ENCODE measurements at places on chromosomes 4 and X.
A peak's percentile ranks its signal among the peaks of the same experiment; 100 is the strongest.

DNA sequence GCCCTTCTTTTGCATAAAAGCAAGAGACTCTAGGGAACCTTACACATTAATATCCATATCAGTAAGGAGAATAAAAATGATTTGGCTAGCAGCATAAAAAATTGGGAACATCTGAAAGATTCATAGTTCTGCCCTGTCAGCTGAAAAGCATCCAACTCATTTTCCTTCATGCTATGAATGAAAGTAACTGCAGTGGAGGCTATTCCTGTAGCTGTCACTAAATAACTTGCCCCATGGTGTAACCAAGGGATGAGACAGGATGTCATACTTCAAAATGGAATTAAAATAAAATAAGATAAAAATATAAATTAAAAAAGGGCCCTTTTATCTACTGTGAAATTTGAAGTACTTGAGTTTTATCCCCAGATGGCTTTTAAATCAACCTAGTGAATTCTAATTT, 878.8 kb downstream of the C4orf33 start:
- no peak for DNase-seq

- DNase-seq, result no peak
Measured at GRCh38 chr4:31108762-31109161, 388.6 kb downstream of the PCDH7 start.

- DNase-seq, result no peak
Measured at GRCh38 chrX:39043838-39044550, 242.7 kb downstream of the MID1IP1 start.

GRCh38 chrX:15546745-15547144, 46.1 kb downstream of the BMX start:
- DNase-seq, result no peak

GRCh38 chr4:73621357-73621756, 1.1 kb upstream of the RASSF6 start:
- no peak for DNase-seq

GRCh38 chrX:150575419-150575814, 7.0 kb downstream of the MTM1 start:
- no peak for DNase-seq

GRCh38 chr4:137968956-137969678, 273.0 kb downstream of the SLC7A11 start:
- DNase-seq, result no peak

DNA sequence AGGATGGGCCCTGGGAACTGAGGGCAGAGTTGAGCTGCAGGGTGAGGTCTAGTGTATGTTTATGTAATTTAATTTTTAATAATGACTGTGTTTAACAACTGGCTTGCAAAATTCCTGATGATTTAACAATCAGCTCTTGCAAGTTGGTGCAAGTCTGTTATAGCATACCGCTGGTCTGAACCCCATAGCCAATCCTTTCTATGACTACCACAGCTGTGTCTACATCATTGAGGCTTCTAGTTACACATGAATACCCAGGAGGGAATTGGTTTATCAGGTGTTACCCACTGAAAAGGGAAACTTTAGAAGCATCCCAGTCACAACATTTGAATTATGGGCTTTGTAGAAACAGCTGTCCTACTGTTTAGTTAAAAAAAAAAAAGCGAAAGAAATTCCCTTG, 38.3 kb downstream of the SUPT20HL1 start:
- DNase-seq, result no peak

DNA sequence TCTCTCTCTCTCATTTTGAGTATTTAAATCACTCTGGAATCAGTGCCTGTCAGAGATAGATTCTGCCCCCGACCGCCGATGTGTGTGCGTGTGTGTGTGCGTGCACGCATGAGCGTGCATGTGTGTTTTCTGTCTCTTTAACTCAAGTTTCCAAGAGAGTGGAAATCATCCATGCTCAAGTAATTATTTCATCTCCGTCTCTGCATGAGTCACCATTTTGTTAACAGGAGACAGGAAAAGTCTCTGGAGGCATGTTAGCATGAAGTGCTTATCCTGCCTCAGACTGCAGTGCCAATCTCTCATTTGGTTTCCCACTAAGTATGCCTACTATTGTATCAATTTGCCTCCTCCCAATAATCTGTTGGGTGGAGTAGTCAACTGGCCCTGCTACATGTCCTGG, 182.9 kb upstream of the NHS start:
- no peak for DNase-seq

DNA sequence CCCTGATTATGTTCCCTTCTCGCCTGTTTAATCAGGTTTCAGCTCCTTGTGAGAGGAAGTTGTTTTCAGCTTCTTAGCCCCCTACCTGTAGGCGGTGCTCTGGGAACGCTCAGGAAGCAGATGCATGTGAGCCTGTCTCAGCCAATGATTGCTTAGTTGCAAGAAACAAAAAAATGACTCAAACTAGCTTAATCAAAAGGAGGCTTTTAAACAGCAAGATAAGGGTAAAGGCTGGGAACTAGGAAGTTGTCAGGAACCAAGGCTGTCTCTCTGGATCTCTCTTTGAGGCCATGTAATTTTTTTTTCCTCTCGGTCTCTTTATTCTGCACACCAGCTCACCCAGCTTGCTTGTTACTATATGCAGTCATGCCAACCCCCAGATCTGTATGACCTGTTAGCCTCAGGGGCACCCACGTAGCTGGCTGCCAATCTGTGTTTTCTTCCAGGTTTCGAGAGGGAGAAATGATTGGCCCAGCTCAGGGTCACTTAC, 109.1 kb downstream of the PTTG2 start:
- DNase-seq, result no peak

- DNase-seq, result no peak
Measured at GRCh38 chr4:125311503-125311902, 3.3 kb upstream of the FAT4 start.

DNA sequence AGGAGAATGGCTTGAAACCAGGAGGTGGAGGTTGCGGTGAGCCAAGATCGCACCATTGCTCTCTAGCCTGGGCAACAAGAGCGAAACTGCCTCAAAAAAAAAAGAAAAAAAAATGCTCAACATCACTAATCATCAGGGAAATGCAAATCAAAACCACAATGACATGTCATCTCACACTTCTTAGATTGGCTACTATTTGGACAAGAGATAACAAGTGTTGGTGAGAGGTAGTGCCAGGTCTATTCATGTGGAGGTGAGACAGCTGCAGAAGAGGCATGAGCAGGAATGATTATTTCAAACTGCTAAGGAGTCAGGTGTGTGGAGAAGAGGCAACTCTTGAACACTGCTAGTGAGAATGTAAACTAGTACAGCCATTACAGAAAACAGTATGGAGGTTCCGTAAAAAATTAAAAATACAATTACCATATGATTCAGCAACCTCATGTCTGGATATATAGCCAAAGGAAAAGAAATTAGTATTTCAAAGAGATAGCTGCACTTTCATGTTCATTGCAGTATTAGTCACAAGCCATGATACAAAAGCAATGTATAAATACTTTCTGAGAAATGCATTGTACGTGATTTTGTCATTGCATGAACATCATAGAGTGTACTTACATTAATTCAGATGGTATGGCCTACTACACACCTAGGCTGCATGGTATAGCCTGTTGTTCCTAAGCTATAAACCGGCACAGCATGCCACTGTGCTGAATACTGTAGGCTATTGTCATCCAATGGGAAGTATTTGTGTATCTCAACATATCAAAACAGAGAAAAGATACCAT, 75.3 kb downstream of the TMEM144 start:
- DNase-seq, result no peak

DNA sequence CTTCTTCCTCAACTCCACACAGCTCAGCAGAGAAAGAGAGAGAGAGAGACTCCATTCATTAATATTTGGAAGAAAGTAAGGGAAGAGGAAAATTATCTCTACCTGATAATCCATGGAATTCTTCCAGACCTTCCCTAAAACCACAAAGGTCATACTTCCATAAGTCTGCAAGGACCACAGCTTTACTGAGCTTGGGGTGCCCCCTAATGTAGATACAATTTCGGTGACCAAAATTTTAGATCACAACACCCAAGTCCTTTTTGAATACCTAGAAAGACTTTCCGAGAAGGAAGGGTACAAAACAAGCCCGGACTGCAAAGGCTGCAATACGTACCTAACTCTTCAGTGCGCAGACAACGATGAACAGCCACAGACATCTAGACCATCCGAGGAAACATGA, 523.9 kb downstream of the GLUD2 start:
- no peak for DNase-seq

DNA sequence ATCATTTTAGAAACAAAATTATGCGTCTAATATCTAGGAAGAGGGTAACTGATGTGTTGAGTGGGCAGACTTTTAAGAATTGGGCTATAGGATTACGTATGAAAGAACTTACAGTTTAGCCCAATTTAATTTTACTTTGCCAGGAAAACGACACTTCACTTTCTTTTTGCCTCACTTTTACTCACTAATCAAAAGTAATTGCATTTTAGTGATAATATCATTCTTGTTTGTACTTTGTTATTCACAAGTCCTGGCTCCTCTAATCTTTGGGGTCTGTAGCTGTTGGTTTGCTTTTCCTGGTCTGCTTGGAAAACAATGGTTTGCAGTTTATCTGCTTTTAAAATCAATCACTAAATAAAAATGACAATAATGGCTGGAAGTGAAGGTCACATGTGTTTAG, 2.9 kb upstream of the ARX start:
- DNase-seq, result no peak

GRCh38 chr4:9963328-9963727, 58.0 kb downstream of the SLC2A9 start:
- DNase-seq, result no peak

DNA sequence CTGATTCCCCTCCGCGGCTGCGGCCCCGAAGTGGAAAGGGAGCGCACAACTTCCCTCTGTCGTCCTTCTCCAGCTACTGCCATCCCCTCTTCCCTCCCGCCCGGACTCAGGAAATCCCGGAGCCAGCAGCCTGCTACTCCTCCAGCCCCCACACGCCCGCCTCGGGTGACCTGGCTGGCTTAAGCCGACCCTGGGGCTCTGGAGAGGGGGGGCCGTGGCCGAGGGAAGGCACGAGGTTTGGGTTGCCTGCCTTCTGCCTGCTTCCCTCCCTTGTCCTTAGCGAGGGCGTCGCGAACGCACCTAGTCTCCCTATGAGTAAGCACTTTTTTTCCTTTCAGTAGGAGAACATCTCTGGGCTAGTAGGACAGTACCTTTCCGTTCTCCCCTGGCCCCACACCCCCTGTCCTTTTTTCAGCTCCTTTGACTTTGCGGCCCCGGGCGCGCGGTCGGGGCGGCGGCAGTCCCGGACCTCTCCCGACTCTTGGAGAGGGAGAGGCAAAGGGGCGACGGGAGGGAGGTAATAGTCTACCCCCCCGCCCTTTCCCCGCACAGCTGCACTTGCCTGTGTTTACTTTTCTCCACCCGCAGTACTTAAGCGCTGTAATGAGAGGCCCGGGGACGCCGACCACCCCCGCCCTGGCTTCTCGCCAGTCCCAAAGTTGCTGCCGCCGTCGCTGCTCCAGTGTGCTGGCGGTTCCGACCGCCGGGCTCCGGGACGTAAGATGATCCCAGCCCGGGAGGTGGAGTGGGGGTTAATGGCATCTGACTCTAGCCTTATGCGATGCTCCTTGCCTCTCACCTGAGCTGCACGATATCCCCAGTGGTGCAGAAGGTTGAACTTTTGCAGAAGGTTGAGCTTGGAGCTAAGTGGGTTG, 868 bp downstream of the PLS3 start:
- no peak for DNase-seq

DNA sequence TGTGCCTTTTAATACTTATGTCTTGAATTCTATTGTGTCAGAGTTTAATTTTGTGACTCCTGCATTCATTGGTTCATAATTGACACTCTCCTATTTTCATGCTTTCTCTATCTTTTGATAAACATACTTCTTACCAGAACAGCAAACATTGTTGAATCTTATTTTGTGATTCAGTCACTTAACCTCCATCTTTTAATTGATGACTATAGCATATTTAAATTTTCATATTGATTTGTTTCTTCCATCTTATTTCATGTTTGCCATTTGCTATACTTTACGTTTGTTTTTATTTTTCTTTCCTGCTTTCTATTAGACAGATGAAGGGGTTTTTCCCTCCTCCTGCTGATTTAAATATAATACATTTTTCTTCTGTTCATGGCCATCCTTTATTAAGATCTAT, 115.5 kb upstream of the FAM9A start:
- no peak for DNase-seq

DNA sequence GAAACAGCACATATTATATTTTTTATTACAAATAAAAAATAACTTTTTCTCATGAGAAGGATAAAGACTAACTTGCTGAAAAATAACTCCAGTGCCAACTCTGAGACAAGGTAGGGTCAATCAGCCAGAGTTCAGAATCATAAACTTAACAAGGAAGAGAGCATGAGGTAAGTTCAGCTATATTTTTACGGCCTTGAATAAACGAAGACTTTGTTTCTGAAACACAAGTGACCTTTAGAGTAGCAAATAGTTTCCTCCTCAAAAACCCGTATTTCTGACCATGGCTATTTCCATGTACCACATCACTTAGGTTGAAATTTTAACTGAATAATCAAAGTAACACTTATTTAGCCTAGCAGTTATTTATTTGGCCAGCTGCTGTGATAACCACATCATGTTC, 45.5 kb downstream of the PRDM5 start:
- no peak for DNase-seq

GRCh38 chrX:22081475-22082092, 49.5 kb downstream of the PHEX start:
- peak; percentile 29 for DNase-seq

GRCh38 chr4:8294036-8294435, 24.5 kb downstream of the HTRA3 start:
- DNase-seq, result no peak

DNA sequence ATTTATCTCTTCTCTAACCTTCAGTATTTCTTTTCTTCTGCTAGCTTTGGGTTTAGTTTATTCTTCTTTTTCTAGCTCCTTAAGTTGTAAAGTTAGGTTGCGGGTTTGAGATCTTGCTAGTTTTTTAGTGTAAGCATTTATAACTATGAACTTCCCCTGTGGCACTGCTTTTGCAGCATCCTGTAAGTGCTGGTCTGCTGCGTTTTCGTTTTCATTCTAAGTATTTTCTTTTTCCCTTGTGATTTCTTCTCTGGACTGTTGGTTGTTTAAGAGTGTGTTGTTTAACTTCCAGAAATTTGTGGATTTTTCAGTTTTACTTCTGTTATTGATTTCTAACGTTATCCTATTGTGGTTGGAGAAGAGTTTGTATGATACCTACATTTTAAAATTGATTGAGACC, 11.0 kb upstream of the CTBP1 start:
- DNase-seq, result no peak

GRCh38 chr4:41670982-41671381, 77.5 kb downstream of the PHOX2B start:
- no peak for DNase-seq

DNA sequence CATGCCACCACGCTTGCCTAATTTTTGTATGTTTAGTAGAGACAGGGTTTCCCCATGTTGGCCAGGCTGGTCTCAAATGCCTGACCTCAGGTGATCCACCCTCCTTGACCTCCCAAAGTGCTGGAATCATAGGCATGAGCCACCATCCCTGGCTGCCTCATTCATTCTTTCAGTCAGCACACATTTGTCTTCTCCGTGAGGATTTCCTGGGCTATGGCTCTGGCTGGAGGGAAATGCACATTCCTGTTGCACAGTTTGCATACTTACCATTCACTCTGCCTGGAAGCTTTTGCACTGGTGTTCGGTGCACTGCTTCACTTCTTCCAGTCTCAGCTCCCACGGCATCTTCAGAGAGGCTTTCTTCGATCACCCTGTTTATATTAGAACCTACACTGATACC, 267.8 kb downstream of the STIM2 start:
- no peak for DNase-seq
